ENCODE measurements at places on chromosomes 12 and 14. TPM values are rescaled to one million over a fixed set of nuclear protein-coding genes. Genes with fewer than 3 reads are reported as not detected.

- H3K27me3 ChIP-seq, result no peaks in the 10 kb centered on the region
- no peak overlapping the region for H3K27ac ChIP-seq
Observed at GRCh38 chr14:38727731-38728130, 375.3 kb downstream of the SEC23A start.

DNA sequence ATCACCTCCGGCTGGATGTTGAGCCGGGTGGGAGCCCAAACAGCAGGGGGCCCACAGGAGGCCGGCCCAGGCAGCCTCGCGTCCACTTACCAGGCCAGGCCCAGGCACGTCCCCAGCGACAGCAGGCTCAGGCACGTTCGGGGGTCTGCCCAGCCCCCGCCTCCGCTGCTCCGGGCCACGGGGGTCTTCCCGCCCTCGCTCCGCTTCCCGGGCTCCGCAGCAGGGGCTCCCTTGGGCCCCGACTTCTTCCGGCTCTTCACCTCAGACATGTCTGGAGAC, 216 bp downstream of the IKBIP start:
- no peaks in the 10 kb centered on the region for H3K27me3 ChIP-seq
- peak overlapping the region; percentile 65 for H3K4me3 ChIP-seq
- peak overlapping the region; percentile 98 for H3K27ac ChIP-seq
- H3K36me3 ChIP-seq, result no peaks in the 10 kb centered on the region
- DNase-seq, result peak; percentile 29

- H3K4me3 ChIP-seq, result no peak overlapping the region
- H3K27ac ChIP-seq, result no peak overlapping the region
- no peaks in the 10 kb centered on the region for H3K4me1 ChIP-seq
- no peak for DNase-seq
- no peaks in the 10 kb centered on the region for H3K36me3 ChIP-seq
Observed at GRCh38 chr12:128164533-128164932, 102.4 kb upstream of the TMEM132C start.

DNA sequence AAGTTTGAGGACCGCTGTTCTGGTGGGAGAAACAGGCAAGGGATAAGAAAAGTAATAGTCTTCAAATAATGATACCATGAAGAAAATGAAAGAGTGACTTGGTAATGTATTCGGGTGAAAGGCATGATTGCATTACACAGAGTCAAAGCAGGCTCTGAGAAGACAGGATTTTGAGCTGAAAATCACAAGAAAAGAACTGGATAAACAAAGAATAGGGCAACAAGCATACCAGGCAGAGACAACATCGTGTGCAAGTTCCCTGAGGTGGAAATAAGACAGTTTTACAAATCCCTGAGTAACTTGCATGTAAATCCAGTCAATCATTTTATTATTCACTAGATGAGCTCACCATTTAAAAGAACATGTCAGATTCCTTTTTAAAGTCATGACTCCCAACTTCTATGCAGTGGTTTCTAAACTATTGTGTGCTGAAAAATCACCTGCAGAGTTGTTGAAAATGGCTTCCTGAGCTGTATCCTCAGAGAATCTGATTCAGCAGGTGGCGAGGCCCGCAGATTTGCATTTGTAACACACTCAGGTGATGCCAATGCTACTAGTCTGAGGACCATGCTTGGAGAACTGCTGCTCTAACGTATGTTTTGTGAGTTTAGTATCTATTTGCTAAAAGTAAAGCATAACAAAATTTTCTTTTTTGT, 133.0 kb upstream of the ABCD2 start:
- H3K4me3 ChIP-seq, result no peak overlapping the region
- H3K27ac ChIP-seq, result no peak overlapping the region
- no peaks in the 10 kb centered on the region for H3K27me3 ChIP-seq
- H3K36me3 ChIP-seq, result no peaks in the 10 kb centered on the region
- H3K4me1 ChIP-seq, result no peaks in the 10 kb centered on the region

- no peaks in the 10 kb centered on the region for H3K27me3 ChIP-seq
- peak overlapping the region; percentile 66 for H3K27ac ChIP-seq
Observed at GRCh38 chr12:99911081-99911480, 73.7 kb downstream of the ANKS1B start.

- no peaks in the 10 kb centered on the region for H3K4me1 ChIP-seq
- peak; percentile 64 for DNase-seq
- H3K36me3 ChIP-seq, result no peaks in the 10 kb centered on the region
- peak overlapping the region; percentile 32 for H3K4me3 ChIP-seq
Observed at GRCh38 chr14:34693228-34693939, 21.0 kb downstream of the CFL2 start.

DNA sequence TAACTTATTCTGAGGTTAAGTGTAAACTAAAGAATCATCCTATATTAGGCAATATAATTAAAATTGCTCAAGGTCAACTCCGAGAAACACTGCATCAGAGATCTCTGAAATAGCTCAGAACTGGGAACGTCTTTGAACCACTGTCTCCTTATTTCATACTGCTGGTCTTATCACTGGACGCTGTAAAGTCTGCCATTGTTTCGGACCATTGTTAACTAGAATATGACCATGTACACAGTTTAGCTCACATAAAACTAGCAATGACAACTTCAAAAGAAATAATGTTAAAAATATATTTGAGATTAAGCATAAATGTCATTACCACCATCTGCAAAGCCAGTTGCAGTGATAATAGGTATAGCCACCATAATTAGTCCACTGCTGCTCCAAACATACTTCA, 2.9 kb downstream of the ABCD2 start:
- no peaks in the 10 kb centered on the region for H3K27me3 ChIP-seq
- no peak for DNase-seq
- H3K36me3 ChIP-seq, result no peaks in the 10 kb centered on the region
- H3K4me3 ChIP-seq, result no peak overlapping the region

GRCh38 chr14:58479975-58480374, 52.5 kb downstream of the KIAA0586 start:
- DNase-seq, result no peak
- no peak overlapping the region for H3K27ac ChIP-seq
- no peaks in the 10 kb centered on the region for H3K27me3 ChIP-seq
- no peak overlapping the region for H3K4me3 ChIP-seq
- no peaks in the 10 kb centered on the region for H3K36me3 ChIP-seq

DNA sequence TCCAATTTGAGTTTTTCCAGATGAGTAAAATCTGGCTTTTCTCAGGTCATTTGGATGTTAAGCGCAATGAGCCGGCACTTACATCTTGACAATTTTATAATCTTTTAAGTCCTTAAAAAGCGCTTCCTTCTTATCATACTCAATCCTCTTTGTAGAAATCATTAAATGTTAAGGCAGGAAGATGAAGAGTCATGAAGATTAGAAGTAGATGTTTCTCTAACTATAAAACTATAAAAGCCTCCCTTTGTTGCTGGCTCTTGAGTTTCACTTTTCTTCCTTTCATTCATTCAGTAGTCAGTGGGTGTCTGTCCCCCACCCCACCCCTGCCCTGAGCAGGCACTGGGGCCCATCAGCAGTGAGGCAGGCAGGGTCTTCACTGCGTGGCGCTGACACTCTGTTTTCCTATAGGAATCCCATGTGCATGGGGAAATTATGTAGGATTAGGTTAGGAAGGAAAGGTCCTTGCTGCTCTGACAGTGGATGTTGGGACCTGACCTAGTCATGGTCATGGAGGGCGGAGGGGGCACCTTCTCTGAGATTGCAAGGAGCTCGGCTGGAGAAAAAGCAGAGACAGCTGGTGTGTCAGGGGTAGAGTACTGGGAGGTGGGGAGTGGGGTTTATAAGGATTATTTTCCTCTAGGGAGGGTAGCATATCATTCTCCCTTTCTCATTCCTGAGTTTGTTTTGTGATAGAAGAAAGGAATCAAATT, 65.8 kb downstream of the CCDC92 start:
- H3K36me3 ChIP-seq, result no peaks in the 10 kb centered on the region
- H3K4me1 ChIP-seq, result no peaks in the 10 kb centered on the region
- H3K4me3 ChIP-seq, result no peak overlapping the region
- DNase-seq, result no peak
- H3K27ac ChIP-seq, result no peak overlapping the region

DNA sequence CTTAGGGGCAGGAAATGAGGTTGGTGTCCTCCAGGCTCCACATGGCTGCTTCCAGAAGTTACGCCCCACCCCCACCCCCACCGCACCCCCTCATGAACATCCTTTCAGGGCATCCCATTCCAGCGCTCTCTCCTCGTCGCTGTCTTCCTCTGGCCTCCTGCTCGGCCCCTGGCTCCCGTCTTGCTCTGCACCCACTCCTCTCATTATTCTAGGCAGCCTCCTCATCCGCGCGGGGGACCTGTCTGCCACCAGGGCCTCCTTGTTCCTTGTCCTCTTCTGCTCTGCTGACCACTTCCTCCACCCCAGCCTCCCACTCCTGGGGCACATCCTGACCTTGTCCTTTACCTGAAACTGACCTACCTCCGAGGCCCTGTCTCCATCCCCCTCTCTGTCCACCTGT, 29.8 kb upstream of the PLEKHG6 start:
- H3K27ac ChIP-seq, result peak overlapping the region; percentile 92
- no peaks in the 10 kb centered on the region for H3K36me3 ChIP-seq
- DNase-seq, result no peak
- peaks cover 29% of the 10 kb centered on the region for H3K4me1 ChIP-seq

DNA sequence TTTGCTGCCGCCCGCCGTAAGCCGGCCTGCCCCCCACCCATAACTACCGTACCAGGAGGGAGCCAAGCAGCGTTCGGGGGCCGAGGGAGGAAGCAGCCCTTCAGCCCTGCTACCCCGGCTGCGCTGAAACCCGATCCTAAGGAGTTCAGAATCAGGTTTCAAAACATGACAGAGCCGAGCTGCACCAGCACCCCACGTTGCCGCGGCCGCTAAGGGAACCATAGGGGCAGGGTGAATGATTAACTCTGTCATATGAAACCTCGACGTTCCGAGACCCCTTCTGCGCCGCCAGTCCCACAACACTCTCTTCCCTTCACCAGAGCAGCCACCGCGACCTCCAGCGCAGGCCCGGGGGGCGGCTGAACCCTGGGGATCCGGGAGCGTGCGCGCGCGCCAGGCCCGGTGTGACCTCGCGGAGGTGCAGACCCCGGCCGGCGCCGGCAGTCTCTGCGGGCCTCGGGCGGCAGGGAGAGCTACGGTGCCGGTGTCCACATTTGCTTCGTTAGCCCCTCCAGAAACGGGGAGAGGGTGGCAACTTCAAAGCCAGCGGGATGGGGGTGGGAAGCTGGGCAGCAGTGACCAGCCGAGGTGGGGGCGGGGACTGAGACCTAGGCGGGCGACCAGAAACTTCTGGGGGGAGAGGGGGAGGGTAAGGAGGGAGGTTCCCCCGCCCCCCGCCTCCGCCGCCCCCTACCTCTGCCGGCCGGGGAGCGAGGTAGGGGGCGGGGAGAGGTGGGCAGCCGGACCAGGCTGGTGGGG, 1.6 kb downstream of the SIX4 start:
- peak; percentile 7 for DNase-seq
- peaks cover 97% of the 10 kb centered on the region for H3K27me3 ChIP-seq
- H3K36me3 ChIP-seq, result no peaks in the 10 kb centered on the region
- H3K4me3 ChIP-seq, result peak overlapping the region; percentile 75
- H3K27ac ChIP-seq, result no peak overlapping the region

DNA sequence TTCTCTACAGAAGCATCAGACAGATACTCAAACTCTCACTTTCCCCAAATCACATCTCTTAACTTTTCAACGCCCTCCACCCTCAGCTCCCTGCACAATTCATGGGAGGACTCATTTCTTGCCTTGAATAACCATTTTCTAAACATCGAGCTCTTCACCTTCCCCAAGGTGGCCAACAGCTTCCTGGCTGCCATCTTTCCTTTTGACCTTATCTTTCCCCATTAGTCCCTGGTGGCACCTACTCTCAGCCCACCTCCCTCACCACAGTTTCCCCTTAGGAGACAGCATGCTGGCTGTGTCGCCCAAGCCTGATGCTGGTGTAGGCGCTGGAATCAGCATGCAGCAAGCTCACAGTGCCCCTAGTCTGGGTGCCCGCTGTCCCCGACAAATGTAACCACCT, 8.4 kb upstream of the OAS1 start:
- no peak for DNase-seq
- peaks cover 23% of the 10 kb centered on the region for H3K4me1 ChIP-seq
- H3K4me3 ChIP-seq, result no peak overlapping the region
- H3K36me3 ChIP-seq, result no peaks in the 10 kb centered on the region

DNA sequence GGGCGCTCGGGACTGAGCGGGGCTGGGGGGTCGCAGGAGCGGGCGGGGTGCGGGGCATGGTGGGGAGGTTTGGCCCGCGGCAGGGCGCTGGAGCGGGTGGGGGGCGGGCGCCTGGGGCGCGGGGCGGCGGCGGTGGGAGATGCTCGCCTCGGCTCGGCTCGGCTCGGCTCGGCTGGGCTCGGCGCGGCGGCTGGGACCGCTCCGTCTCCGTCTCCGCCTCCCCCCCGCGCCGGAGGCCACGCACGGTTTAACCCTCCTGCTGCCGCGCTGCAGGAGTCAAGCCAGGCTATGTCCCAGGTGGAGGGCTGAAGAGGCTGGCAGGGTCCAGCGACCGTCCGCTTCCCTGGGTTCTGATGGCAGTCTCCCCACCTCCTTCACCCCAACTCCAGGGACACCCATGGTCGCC, at the start of gene PIANP:
Gene PIANP (minus strand): TSS at position 170 of the 406 bp plus-strand sequence. CDS start 2,754 bp downstream, outside the sequence.
- H3K4me1 ChIP-seq, result peaks cover 12% of the 10 kb centered on the region
- peak within 1 kb of the TSS; percentile 33 for H3K4me3 ChIP-seq
- H3K27me3 ChIP-seq, result peaks cover 80% of the 10 kb centered on the region
- peak; percentile 48 for DNase-seq
- H3K36me3 ChIP-seq, result no peaks in the 10 kb centered on the region

RNU4-1 gene
- under 0.01 TPM for total RNA-seq

VDR gene
- 89.9 TPM for total RNA-seq

FLRT2 gene
- total RNA-seq, result 3.5 TPM
